ENCODE measurements at places on chromosomes 1 and 21.

GRCh38 chr1:167668108-167668507 is 38.1 kb downstream of the RCSD1 start:
- no peak for DNase-seq

- DNase-seq: no peak
Measured at GRCh38 chr21:45590246-45590725, 48.0 kb upstream of the SLC19A1 start.

DNA sequence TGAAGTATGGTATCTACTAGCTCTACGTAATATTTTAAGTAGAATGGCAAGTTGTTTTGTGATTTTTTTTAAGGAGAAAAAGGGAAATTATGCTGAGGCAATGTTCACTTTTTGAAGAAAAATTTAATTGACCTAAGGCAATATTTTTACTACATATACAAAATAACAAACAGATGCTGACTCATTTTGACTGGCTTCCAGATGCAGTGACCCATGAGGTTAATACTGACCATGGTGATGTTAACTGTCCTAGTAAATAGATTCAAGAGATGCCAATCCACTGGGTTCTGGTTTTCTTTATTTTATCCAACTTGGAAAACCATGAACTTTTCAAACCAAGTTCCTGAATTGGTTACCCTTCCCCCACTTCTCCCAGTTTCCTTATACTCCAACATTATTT is 154.9 kb downstream of the CRB1 start:
- DNase-seq: no peak

GRCh38 chr1:221774054-221774842 is 32.4 kb upstream of the DUSP10 start:
- DNase-seq: no peak

Data from NCI-H1436 treated with DMSO at 0.1 percent for 48 hours (cell line).